ENCODE measurements at places on chromosomes 6 and 20. TPM values are rescaled to one million over a fixed set of nuclear protein-coding genes. Genes with fewer than 3 reads are reported as not detected.

DNA sequence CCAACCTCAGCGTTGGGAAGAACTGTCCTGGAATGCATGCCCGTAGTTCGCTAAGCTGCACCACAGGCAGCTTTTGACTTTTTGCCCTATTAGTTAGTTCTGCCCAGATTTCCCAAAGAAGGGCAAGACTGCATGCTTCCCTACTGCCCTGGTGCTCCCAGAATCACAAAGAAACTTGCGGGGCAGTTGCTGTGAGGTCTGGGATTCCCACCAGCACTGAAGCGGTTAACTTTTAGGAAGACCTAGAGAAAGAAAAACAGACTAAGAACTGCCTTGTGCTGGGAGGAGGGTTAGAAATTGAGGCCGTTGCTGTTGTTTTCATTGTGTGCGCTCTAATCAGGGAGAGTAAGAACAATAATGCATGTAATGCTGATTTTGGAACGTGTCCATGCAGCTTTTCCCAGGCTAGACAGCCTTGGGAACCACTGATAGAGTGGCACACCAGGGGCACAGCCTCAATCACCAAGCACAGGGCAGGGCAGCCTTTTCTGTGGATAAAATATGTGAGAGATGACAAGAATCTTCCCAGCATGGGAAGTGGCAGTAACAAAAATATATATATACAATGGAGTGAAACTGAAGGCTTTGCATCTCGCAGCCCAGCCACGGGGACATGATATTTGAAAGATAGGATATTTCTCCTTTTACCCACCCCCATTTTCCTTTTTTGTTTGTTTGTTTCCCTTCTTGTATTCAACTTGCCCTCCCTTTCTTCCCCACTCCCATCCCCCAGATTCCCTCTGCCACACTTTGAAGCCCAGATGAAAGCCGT is 137.7 kb upstream of the HEY2 start:
- no peak for DNase-seq
- no peaks in the 10 kb centered on the region for H3K27me3 ChIP-seq
- H3K36me3 ChIP-seq: no peaks in the 10 kb centered on the region
- no peaks in the 10 kb centered on the region for H3K4me1 ChIP-seq
- H3K27ac ChIP-seq: no peak overlapping the region
- H3K4me3 ChIP-seq: no peak overlapping the region

DNA sequence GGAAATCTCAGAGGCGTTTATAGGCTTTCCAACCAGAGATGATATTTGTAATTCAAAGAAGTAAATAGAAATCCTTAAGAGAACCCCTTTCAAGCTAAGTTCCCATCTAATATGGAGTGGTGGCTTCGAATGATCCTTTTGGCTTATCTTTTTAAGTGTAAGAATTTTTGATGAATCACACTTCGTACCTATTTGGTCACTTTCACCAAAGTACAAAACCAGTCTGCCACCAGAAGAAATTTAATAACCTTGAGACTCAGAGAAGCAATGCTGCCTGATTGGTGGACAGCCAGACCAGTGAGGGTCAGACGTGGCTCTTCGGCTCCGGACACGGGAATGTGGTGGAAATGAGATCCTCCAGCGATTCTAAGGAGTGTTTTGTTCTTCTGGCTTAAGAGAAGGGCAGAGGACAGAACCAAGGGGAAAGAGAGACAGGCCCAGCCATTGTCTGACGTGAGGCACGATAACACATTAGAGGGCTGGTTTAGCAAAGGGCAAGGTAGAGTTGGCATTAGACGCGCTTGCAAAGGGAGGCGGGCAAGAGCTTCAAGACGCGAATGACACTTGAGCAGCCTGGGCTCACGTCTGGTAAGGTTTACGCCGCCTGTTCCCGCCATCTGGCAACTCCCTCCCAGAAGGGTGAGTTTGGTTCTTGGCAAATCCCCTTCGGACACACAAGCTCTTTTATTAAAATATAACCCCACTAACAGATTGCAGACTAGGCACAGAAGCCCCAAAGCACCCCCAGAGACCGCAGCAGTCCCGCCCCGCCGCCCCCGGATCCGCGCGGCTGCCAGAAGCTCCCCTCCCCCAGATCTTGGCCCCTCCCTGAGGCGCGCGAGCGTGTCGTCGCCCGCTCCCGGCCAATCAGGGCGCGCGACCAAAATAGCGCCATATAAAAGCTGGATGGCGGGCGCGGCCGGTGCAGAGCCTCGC is 50.0 kb upstream of the EZR start:
- no peak overlapping the region for H3K4me3 ChIP-seq
- no peaks in the 10 kb centered on the region for H3K36me3 ChIP-seq
- peaks cover 3% of the 10 kb centered on the region for H3K4me1 ChIP-seq
- no peaks in the 10 kb centered on the region for H3K27me3 ChIP-seq
- peak; percentile 95 for DNase-seq
- H3K27ac ChIP-seq: peak overlapping the region; percentile 92

GRCh38 chr20:4150070-4150441 is 134.7 kb upstream of the RNF24 start:
- peaks cover 13% of the 10 kb centered on the region for H3K4me1 ChIP-seq
- H3K27ac ChIP-seq: peak overlapping the region; percentile 3
- no peaks in the 10 kb centered on the region for H3K36me3 ChIP-seq

GRCh38 chr6:156852147-156852857 is 75.1 kb downstream of the ARID1B start:
- no peaks in the 10 kb centered on the region for H3K27me3 ChIP-seq
- no peaks in the 10 kb centered on the region for H3K36me3 ChIP-seq
- peaks cover 49% of the 10 kb centered on the region for H3K4me1 ChIP-seq
- no peak for DNase-seq
- no peak overlapping the region for H3K27ac ChIP-seq
- H3K4me3 ChIP-seq: no peak overlapping the region

- H3K4me1 ChIP-seq: no peaks in the 10 kb centered on the region
- H3K4me3 ChIP-seq: no peak overlapping the region
- H3K27me3 ChIP-seq: no peaks in the 10 kb centered on the region
Observed at GRCh38 chr6:53808302-53808881, 13.6 kb downstream of the LRRC1 start.

FAM184A gene
- total RNA-seq: 3.0 TPM

ATAT1 gene
- total RNA-seq: 10.1 TPM

MYB gene
- total RNA-seq: 1.2 TPM

MTO1 gene
- total RNA-seq: 16.9 TPM

- H3K4me3 ChIP-seq: no peak overlapping the region
- H3K27me3 ChIP-seq: no peaks in the 10 kb centered on the region
- H3K36me3 ChIP-seq: peaks cover 44% of the 10 kb centered on the region
- DNase-seq: no peak
- H3K4me1 ChIP-seq: peaks cover 20% of the 10 kb centered on the region
- H3K27ac ChIP-seq: no peak overlapping the region
Observed at GRCh38 chr6:32983493-32983848, 15.1 kb downstream of the BRD2 start.

ADGRB3 gene
- 1.4 TPM for total RNA-seq

- H3K27ac ChIP-seq: no peak overlapping the region
- no peaks in the 10 kb centered on the region for H3K27me3 ChIP-seq
- no peak overlapping the region for H3K4me3 ChIP-seq
- DNase-seq: no peak
- no peaks in the 10 kb centered on the region for H3K4me1 ChIP-seq
Observed at GRCh38 chr20:24657196-24657595, 187.8 kb downstream of the SYNDIG1 start.

DNA sequence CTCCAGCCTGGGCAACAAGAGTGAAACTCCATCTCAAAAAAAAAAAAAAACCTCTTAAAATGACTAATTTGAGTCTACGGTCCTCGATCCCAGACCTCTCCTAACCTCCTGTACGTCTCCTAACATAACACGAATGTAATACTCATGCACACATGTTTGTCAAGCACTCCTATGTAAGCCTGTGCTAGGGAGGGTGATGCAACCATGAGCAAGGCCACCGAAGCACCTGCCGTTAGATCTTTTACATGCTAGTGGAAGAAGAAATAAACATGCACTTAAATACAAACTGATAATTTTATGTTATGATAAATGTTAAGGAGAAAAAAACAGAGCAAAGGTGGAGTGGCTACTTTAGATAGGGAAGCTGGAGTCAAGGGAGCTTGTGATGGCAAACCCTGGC is 72.3 kb upstream of the BEND3 start:
- no peak for DNase-seq
- no peaks in the 10 kb centered on the region for H3K27me3 ChIP-seq
- no peaks in the 10 kb centered on the region for H3K36me3 ChIP-seq
- no peak overlapping the region for H3K27ac ChIP-seq

GRCh38 chr6:2993755-2994317 is 5.9 kb upstream of the NQO2 start:
- H3K27ac ChIP-seq: no peak overlapping the region
- no peak overlapping the region for H3K4me3 ChIP-seq
- peaks cover 18% of the 10 kb centered on the region for H3K4me1 ChIP-seq
- H3K27me3 ChIP-seq: no peaks in the 10 kb centered on the region
- DNase-seq: peak; percentile 64
- H3K36me3 ChIP-seq: no peaks in the 10 kb centered on the region

- peaks cover 26% of the 10 kb centered on the region for H3K4me1 ChIP-seq
- peak overlapping the region; percentile 85 for H3K27ac ChIP-seq
- no peaks in the 10 kb centered on the region for H3K27me3 ChIP-seq
- H3K4me3 ChIP-seq: no peak overlapping the region
- no peak for DNase-seq
Observed at GRCh38 chr20:53829724-53830521, 236.3 kb upstream of the ZNF217 start.

GUCA1A gene
- 0.17 TPM for total RNA-seq

TRIM31 gene
- total RNA-seq: not detected

GRCh38 chr6:84449220-84449619 is 221.8 kb upstream of the CEP162 start:
- H3K36me3 ChIP-seq: no peaks in the 10 kb centered on the region
- H3K27me3 ChIP-seq: no peaks in the 10 kb centered on the region
- no peak overlapping the region for H3K27ac ChIP-seq
- no peaks in the 10 kb centered on the region for H3K4me1 ChIP-seq

GRCh38 chr20:60055740-60056139 is 97.5 kb downstream of the CDH26 start:
- no peaks in the 10 kb centered on the region for H3K27me3 ChIP-seq
- DNase-seq: peak; percentile 49
- peaks cover 6% of the 10 kb centered on the region for H3K4me1 ChIP-seq
- H3K4me3 ChIP-seq: no peak overlapping the region

DNA sequence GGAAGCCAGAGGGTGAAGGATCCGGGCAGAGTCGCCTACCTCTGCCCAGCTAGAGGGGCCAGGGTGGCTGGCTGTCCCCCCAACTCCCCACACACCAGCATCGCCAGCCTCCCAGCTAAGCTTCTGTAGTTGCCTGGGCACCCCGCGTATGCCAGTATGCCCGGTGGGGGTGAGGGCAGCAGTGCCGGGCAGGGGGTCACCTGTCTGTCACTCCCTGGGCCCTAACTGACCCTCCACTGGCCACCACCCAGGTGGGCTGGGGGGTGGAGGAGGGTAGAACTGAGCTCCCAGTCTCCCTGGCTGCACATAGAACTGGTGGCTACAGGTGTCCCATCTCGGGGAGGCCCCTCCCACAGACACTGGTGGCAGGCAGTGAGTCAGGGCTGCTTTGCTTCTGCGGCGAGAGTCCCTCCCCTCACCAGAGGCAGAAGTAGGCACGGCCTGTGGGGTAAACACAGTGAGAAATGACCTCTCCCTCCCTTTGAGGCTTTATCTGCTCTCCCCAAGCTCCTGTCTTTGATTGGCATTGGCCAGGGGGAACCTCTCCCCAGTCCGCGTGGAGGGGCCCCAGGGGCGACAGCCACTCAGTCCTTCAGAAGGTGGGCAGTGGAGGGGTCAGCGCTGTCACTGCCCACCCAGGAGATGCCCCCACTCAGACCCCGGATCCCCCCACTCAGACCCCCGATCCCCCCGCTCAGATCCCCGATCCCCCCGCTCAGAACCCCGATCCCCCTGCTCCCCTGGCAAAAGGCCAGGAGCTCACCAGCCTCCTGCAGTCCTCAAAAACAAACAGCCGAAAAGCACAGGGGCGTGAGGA is 2.5 kb downstream of the NTSR1 start:
- no peaks in the 10 kb centered on the region for H3K4me1 ChIP-seq
- no peak for DNase-seq
- H3K27ac ChIP-seq: no peak overlapping the region
- no peak overlapping the region for H3K4me3 ChIP-seq
- H3K27me3 ChIP-seq: peaks cover 46% of the 10 kb centered on the region

GRCh38 chr6:41182069-41183034 is 18.6 kb downstream of the TREML2 start:
- peak; percentile 49 for DNase-seq
- no peaks in the 10 kb centered on the region for H3K36me3 ChIP-seq
- H3K4me3 ChIP-seq: no peak overlapping the region
- no peak overlapping the region for H3K27ac ChIP-seq

GRCh38 chr20:60446267-60447111 is 488.3 kb downstream of the CDH26 start:
- DNase-seq: no peak
- H3K4me1 ChIP-seq: no peaks in the 10 kb centered on the region
- H3K4me3 ChIP-seq: no peak overlapping the region
- no peaks in the 10 kb centered on the region for H3K36me3 ChIP-seq
- H3K27me3 ChIP-seq: no peaks in the 10 kb centered on the region

GTSF1L gene
- not detected for total RNA-seq

- H3K27me3 ChIP-seq: no peaks in the 10 kb centered on the region
- H3K27ac ChIP-seq: no peak overlapping the region
- no peaks in the 10 kb centered on the region for H3K36me3 ChIP-seq
- H3K4me3 ChIP-seq: no peak overlapping the region
Observed at GRCh38 chr20:36569847-36570429, 3.5 kb upstream of the TGIF2 start.

GRCh38 chr6:47792216-47792733 is 10.4 kb downstream of the OPN5 start:
- peaks cover 4% of the 10 kb centered on the region for H3K27me3 ChIP-seq
- H3K4me1 ChIP-seq: no peaks in the 10 kb centered on the region

DNA sequence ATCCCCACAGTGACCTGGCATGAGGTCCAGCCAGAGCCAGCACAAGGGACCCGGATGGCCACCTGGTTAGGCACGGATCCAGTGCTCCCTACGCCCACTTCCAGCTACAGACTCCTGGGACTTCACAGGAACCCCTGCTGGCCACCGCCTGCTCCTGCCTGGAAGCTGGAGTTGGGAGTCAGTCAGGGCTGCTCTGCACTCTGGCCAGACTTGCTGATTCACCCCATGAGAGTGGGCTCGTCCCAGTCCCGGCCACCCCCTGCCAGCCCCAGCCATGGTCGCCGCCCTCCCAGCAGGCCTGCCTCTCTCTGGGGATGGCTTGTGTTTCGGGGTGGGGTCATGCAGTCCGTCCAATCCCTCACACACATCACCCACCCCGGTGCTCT is 125.8 kb downstream of the DLL1 start:
- H3K4me3 ChIP-seq: no peak overlapping the region
- DNase-seq: no peak
- H3K27me3 ChIP-seq: no peaks in the 10 kb centered on the region
- no peaks in the 10 kb centered on the region for H3K4me1 ChIP-seq

Data from adrenal gland (tissue), 19 donors.